ENCODE measurements at places on chromosomes 4 and X.

DNA sequence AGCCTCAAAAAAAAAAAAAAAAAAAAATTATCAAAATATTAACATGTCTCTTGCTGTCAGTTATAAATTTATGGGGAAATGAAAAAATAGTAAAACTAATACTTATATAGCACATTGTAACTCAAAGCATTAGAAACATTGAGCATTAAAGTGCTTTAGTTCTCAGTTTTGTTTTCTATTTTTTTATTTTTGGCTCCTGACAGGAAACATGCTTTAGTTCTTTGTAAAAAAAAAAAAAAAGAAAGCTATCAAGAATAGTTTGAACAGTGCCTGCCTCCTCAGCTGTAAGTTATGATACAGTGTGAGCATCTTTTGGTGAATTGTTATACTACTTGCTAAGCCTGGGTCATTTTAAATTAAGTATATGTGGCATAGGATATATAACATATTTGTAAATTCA lies 5.1 kb upstream of the CENPC start:
- no peak for DNase-seq

GRCh38 chrX:48451708-48452107 lies 18.4 kb downstream of the SLC38A5 start:
- no peak for DNase-seq

GRCh38 chr4:74480267-74480666 lies 35.3 kb downstream of the AREG start:
- no peak for DNase-seq

- no peak for DNase-seq
Observed at GRCh38 chr4:108700081-108700757, 49.8 kb downstream of the OSTC start.

DNA sequence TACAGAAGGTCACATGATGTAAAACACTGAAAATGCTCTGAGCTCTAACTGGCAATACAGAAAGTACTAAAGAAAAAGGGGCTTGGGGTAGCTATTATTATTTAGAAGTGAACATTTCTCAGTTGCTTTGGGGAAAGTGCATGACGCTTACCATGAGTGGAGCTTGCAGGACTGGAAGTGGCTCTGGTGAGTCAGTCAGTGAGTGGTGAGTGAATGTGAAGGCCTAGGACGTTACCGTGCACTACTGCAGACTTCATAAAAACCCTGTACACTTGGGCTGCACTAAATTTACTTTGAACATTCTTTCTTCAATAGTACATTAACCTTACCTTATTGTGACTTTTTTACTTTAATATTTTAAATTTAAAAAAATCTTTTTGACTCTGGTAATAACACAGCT lies 89.3 kb upstream of the ENPP6 start:
- no peak for DNase-seq

DNA sequence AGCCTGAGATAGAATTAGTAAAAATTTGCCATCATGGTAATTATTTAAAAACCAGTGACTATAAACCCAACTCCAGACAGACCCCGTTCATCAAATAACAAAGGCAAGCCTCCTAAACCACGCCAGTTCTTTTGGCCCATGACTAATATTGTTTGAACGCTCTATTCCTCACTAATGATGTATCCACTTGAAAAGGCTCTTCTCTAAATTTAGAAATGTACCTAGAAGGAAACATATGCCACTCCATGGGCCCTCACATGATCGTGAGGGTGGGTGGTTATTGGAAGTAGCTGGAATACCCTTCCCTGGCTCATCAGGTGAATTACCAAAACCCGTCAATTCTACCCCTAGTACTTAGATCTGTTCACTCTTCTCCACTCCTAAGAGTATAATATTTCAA lies 249.2 kb downstream of the COL25A1 start:
- DNase-seq = no peak

GRCh38 chrX:153770601-153771414 lies 6.8 kb downstream of the PLXNB3 start:
- DNase-seq = no peak

GRCh38 chrX:15334561-15334960 lies 762 bp downstream of the PIGA start:
- DNase-seq = no peak

- no peak for DNase-seq
Observed at GRCh38 chr4:40493160-40493559, 136.5 kb downstream of the RBM47 start.

DNA sequence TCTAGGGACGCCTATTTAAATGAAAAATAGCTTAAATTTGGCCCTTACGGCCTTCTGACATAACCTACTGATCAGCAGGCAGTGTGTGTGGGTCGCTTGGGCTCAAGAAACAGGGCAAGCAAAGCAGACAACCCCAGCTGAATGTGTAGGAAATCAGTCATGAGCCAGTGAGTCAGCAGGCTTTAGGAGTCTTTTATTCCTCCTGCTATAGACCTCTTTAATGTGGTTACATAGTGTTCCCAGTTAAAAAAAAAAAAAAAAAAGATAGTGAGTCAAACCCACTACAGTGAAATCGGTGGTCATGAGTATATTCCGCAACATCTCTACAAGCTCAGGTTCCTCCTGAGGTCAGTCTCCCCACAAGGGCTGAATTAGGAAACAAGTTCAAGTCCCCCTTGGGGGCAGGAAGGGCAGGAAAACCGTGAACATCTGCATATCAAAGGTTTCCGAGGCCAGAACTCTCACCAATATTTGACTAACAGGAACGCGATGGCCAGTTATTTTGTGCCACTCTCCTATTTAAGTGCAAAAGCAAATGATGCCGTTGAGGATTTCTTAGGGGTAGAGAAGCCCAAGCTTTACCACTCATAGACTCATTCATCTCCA lies 32.7 kb downstream of the ACSL1 start:
- peak; percentile 62 for DNase-seq
